ENCODE measurements at places on chromosomes 11 and 22.

DNA sequence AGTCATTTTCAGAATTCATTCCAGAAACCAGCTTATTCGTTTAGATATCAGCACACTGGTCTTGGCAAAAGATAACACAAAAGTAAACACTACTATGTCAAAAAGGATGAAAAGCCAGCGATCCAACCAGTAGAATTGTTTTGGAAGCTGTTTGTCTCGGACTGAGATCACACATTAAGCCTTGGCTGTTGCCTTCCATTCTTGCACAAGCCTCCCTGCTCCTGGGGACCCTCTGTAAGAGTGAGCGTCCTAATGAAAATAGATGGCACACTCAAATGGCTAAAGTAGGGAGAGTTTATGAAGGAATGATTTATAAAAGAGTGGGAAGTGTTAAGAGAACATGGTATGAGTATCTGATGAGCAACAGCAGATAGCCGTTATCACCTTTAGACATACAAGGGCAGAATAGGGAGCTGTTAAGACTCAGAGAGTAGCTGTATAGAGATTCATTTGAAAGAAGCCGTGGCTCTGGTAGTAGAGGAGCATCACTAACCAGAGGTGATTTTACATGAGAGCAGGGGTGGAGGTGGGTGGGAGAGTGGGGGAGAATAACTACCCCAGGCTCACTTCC lies 25.2 kb downstream of the PDE3B start:
- no peak for DNase-seq

- no peak for DNase-seq
Observed at GRCh38 chr22:50027639-50028537, 15.3 kb upstream of the IL17REL start.

GRCh38 chr22:45317551-45318167 lies 7.9 kb downstream of the FAM118A start:
- DNase-seq, result no peak

- no peak for DNase-seq
Observed at GRCh38 chr11:96012086-96012824, 88.3 kb upstream of the MTMR2 start.

- DNase-seq, result no peak
Observed at GRCh38 chr11:1372660-1373059, 17.1 kb upstream of the BRSK2 start.

- DNase-seq, result peak; percentile 81
Observed at GRCh38 chr11:27926981-27927481, 180.9 kb downstream of the KIF18A start.

DNA sequence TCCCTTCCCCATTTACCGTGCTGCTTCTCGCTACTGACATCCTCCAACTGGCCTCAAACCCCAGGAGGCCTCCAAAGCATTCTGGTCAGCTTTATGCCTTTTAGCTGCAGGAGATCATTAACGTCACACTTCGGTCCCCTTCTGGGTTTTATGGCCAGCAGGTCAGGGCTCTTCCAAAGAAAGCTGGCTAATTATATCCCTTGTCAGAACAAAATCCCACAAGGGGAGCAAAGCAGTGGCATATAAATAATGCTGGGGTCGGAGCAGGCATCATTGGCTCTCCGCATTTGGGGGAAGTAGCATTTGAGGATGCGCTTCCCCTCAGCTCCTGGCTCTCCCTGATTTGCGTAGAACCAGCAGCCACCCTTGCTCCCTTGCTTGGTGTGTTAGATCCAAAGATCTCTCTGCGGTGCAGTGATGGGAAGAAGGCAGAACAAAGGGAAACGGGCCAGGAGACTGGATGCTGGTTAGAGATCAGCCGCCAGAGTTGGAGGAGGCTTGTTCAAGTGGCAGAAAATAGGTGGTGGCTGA lies 117.4 kb downstream of the DBX1 start:
- DNase-seq, result no peak

- DNase-seq, result no peak
Observed at GRCh38 chr11:2537896-2538724, 93.3 kb downstream of the KCNQ1 start.

DNA sequence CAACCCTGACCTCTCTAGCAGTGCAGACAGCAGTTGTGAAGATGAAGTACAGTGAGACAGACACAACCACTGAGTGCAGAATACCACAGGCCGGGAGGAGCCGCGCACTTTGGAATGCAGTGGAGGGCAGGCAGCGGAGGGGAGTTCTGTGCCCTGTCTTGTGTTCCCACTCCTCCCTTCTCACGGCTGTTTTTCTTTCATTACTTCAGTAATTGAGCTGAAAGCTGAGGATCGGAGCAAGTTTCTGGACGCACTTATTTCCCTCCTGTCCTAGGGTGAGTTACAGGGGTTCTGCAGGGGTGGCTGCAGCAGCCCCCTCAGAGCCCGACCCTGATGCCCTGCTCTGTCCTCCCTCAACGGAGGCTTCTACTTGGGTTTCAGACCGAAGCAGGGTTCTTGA lies 5.6 kb downstream of the CLDN5 start:
- DNase-seq, result no peak

DNA sequence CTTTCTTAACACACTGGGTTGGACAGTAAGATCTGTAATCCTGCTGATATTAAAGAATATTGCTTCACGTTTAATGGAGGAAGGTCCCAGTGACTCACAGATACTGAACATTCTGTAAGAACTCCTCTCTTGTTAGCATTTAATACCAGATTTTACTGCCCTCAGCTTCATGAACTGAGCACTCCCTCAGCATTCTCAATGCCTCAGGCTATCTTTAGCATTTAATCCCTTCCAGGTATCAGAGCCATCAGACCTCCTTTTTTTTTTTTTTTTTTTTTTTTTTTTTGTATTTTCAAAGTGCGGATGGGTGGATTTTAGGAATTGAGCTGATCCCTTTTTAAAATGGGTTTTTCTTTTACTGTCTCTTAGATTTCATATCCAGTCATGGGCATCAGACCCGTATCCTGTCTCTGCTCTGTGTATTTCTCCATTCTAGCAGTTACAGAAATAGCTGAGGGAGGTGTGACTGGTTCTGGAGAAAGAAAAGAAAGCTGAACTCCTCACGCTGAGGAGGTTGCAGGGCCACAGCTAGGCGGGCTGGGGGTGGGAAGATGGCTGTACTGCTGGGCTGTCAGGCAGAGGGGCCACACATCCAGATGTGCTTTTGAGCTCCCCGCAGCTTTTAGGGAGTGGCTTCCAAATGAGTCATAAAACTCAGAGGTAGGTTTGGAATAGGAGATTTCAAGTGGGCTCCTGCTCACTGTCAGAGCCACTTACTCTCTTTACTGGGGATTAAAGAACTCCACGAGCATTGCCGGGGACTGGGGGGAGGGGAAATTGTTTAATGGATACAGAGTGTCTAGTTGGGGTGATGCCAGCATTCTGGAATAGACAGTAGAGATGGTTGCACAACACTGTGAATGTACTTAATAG lies 97.0 kb downstream of the SYT9 start:
- no peak for DNase-seq

GRCh38 chr11:121441521-121441920 lies 10.6 kb upstream of the SORL1 start:
- DNase-seq, result no peak

GRCh38 chr11:58575377-58576020 lies at the start of gene LPXN:
TSS of gene LPXN (minus strand) at chr11:58575856. CDS start at chr11:58575772, 84 bp downstream.
- no peak for DNase-seq

All from skeletal muscle cell (primary cell).